Stimulated activated CD4-positive, alpha-beta T cell treated with anti-CD3 and anti-CD28 coated beads, Interleukin-2, amount 100 ng/mL, for 24 hours (primary cell): ENCODE measurements at places on chromosomes 5 and 9.

DNA sequence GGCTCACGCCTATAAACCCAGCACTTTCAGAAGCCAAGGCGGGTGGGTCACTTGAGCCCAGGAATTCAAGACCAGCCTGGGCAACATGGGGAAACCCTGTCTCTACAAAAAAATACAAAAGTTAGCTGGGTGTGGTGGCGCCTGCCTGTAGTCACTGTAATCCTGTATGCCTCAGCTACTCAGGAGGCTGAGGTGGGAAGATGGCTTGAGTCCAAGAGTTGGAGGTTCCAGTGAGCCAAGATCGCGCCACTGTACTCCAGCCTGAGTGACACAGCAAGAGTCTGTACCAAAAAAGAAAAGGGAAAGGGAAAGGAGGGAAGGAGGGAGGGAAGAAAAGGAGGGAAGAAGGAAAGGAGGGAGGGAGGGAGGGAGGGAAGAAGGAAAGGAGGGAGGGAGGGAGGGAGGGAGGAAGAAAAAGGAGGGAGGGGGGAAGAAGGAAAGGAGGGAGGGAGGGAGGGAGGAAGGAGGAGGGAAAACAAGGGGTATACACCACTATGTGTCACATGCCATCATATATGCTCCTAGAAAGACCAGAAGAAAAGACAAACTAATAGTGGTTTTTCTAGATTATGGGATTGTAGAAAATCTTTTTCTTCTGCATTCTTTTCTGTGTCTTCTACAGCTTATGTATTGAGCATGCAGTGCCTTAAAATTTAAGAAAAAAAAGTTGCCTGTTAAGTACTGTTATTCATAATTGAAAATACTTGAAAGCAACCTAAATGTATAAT, 240.1 kb downstream of the DENND1A start:
- DNase-seq, result no peak

- no peak for DNase-seq
Measured at GRCh38 chr9:136247947-136248637, 2.5 kb upstream of the QSOX2 start.

DNA sequence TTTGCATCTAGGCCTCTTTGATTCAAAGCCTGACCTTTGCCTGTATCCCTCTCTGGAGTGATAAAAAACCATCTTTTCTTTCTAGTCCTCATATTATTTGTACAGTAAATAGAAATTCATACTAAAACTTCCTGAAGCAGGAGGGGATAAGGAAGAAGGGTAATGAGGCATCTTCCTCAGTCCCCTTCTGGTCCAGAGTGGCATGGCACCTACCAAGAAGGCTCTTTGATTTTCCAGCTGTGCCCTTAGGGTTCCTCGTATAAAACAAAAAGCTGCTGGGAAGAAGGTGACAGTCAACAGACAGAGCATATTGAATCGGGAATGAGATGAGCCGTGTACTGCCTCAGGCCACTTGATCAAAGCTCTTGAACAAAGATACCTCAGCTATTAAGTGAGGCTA, 71.9 kb upstream of the SPDL1 start:
- no peak for DNase-seq

GRCh38 chr5:2378108-2378507, 373.4 kb downstream of the IRX2 start:
- no peak for DNase-seq

GRCh38 chr9:133089271-133089671, 27.5 kb downstream of the CEL start:
- no peak for DNase-seq

- no peak for DNase-seq
Measured at GRCh38 chr9:105198023-105198422, 46.4 kb upstream of the SLC44A1 start.

- peak; percentile 26 for DNase-seq
Measured at GRCh38 chr5:38806775-38807258, 39.0 kb upstream of the OSMR start.

DNA sequence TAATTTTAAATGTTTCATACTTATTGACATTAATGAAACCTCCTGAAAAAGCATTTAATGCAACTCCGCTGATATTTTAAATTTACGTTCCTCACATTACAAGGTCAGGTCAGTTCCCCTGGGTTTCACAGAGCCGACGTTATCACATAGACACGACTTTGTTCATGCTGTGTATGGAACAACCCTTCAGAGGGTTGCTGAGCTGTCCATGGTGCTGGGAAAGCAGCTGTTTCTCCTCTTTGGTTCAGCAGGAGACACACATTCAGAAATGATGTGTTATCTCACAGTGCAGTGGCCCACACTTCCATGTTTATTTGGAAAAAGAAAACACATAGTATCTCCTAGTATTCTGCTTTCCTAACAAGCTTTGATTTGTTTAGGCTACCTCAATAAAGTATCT, 53.5 kb downstream of the PPP2R2B start:
- DNase-seq, result peak; percentile 3

- no peak for DNase-seq
Measured at GRCh38 chr9:76537150-76537646, 78.2 kb downstream of the GCNT1 start.

DNA sequence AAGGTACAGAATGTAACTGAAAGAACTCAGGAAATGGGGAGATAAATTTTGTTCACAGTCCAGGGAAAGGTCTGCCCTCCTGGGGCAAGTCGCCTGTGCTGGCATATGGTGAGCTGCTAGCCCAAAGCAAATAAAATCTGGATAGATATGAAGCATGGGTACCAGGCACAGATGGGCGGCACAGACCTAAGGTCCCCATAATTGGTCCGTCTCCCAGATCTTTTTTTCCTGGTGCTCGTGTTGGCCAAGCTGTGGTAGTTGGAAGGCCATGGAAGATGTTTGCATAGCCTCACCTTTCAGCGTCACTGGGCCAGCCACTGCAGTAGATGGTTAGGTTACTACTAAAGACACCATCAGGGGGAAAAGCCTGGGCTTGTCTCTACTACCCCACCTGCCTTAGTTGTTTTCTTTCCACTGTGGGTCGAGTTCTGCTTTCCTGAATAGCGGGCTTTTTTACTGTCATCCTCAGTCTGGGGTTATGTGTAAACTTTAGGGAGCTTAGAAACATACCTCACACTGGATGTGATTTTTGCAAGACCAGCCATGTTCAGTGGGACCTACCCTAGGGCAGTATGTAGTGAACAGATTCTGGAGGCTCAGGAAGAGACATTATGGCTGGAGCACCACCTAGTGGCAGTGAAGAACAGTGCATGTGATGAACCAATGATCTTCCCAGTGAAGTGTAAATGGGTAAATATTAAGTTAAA, 24.2 kb upstream of the GLRX start:
- DNase-seq, result peak; percentile 67

DNA sequence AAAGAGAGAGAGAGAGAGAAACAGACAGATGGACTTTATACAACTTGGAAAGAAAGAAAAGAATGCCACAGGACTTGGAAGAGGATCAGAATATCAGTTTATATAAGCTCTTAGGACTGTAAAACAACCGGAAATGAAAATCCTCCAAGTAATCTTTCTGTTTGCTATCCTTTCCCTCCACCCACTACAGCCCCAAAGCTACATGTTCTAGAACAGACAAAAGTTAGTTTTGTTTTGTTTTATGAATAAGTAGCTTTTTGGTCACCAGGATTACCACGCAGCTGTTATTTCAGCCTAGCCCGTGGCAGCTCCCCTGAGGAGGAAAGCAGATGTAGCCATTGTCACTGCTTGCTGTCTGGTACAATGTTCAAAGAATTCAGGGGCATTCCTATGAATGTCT, 66.6 kb downstream of the SH3TC2 start:
- DNase-seq, result no peak
